NCI-H82 (cell line): ENCODE measurements at places on chromosomes 12 and 14.

DNA sequence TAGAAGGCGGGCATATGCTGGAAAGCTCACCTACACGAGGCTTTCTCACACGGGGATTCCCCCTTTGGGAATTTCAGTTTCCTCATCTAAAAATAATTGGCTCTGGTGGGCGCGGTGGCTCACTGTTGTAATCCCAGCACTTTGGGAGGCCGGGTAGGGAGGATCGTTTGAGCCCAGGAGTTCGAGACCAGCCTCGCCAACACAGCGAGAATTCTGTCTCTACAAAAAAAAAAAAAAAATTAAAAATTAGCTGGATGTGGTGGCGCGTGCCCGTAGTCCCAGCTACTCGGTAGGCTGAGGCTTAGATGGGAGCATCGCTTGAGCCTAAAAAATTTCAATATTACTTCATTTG is 400 bp upstream of the NDUFA12 start:
- DNase-seq: no peak

DNA sequence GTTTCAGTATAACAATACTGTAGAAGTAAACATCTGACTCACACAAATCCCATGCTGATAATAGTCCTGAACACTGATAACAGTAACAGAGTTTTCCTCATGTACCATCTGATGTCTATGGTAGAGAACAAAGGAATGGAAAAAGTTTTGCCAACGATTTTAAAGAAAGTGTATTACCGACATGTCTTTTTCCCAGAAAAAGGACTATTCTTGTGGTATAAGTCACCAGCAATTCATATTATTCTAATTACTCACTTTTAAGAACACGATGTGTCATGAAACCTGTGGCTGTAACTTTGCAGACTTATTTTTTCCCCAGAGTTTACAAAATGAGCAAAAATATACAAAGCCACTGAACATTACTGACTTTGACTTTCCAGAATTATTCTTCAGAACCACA is 40.1 kb upstream of the DCN start:
- no peak for DNase-seq

GRCh38 chr14:100810861-100811461 is 15.0 kb upstream of the MEG3 start:
- DNase-seq: no peak

DNA sequence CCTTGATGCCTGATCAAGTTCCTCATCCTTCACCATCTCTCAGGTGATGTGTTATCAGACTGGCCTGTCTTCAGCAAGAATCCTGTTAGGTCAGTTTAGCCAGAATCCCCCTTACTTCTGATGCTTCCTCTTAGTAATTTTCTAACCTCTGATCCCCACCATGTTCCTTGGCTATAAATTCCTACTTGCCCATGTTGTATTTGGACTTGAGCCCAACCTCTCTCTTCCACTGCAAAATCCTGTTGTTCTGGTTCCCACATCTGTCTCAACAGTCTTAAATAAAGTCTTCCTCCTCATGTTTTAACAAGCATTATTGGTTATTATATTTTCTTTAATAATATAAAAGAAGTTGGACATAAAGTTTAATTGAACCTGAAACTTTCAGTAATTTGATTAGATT is 987.8 kb upstream of the USP15 start:
- DNase-seq: no peak

GRCh38 chr14:73058922-73059673 is 764 bp downstream of the RBM25 start:
- peak; percentile 72 for DNase-seq

GRCh38 chr12:92505254-92506231 is 197.2 kb upstream of the PLEKHG7 start:
- DNase-seq: peak; percentile 39

DNA sequence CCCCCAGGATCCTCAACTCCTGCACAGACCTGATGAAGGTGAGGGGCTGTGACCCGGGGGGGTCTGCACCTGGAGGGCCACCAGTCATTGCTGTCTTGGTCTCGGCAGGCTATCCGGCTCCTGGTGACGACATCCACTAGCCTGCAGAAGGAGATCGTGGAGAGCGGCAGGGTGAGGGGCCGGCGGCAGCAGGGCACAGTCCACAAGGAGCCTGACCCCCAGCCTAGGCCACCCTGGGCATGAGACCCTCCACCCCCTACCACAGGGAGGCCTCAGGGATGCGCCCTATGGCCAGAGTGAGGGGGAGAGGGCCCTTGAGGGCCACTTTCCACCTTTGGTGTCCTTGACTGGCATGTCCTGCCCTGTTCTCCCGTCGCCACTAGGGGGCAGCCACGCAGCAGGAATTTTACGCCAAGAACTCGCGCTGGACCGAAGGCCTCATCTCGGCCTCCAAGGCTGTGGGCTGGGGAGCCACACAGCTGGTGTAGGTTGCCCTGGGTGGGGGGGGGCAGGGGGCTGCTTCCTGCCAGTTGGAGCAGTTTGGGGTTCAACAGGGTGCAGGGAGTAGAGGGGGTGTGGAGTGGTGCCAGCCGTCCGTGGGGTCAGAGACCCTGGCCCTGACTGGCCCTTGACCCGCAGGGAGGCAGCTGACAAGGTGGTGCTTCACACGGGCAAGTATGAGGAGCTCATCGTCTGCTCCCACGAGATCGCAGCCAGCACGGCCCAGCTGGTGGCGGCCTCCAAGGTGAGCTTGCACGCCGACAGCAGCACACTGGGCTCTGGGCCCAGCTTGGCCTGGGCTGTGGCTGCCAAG is 25.0 kb downstream of the HIP1R start:
- peak; percentile 88 for DNase-seq

- no peak for DNase-seq
Observed at GRCh38 chr12:58171914-58172313, 230.5 kb downstream of the ATP23 start.

DNA sequence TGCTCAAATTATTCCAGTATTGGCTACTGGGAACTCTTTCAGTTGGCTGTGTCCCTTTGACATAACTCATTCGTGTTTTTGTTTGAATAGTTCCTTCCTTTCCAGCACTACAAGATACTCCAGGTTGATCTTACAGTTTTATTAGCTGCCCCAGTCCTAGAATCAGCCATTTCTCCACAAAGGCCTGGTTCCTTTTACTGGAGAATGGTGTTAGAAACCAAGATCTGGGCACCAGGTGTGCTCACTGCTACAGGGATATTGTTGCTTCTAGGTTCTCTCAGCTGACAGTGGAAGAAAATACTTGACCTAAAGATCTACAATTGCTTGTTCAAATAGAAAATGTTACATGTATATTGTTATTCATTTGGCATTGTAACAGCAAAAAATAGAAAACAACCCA is 21.9 kb downstream of the CDK17 start:
- no peak for DNase-seq

DNA sequence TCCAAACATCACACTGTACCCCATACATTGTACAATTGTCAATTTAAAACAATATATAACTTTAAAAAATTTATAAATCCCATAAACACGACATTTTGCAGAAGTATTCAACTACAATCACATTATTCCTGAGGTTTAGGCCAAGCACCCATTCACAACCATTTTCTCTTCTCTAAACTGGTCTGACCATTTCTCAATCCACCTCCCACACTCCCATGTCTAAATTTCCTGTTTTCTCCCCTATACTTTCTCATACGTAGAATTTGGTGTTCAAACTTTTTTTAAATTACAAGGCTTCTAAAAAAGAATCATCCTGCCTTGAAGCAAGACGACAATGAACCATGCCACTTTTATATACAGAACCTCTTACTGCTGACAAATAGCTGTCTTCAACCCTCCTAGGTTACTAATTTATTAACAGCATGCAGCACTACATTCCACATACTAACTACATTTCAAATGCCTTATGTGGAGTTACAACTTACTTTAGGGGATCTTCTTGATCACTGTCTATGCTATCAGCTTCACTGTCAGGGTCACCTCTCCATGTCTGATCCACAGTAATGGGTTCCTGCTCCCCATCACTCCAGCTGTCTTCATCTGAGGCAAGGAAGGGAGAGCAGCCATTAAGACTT is 3.4 kb downstream of the KANSL2 start:
- no peak for DNase-seq

DNA sequence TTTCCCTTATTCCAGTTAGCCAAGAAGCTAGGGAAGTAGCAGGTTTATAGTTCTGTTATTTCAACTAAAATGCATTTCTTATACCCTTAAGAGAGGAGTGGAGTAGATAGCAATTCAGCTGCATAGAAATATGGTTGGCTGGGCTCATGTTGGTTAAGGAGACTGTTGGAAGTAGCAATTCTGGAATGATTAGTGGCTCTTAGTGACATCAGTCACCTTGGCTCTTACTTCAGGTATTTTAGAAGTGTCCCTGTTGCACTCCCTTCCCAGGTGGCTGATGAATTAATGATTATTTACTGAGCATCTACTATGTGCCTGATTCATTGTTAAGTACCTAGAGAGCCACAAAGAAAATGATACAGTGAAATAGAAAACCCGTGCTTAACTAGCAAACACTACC is 128.1 kb downstream of the MGST1 start:
- DNase-seq: no peak

DNA sequence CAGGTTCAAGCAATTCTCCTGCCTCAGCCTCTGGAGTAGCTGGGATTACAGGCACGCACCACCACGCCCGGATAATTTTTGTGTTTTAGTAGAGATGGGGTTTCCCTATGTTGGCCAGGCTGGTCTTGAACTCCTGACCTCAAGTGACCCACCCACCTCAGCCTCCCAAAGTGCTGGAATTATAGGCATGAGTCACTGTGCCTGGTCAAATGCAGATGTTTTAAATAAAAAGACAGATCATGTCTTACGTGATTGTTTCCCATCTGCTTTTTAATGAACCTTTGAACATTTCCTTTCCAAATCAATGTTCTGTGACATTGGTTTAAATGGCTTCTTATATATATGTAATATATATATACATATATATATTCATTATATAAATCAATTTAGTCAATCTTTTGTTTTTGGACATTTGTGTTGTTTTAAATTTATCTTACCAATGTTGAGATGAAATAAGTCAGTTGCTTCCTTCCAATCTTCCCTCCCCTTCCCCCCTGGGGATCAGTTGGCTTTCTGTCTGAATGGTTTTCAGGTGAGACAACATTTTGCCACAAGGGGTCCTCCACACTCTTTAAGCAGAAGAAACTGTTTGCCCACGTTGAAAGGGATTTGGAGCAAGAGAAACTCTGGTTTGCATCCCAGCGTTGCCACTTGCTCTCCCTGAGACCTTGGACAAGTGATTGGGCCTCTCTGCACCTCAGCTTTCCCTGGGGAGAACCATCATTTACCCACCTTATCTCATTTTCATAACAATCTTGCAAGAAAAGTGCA is 47.6 kb upstream of the RBM19 start:
- DNase-seq: peak; percentile 49

DNA sequence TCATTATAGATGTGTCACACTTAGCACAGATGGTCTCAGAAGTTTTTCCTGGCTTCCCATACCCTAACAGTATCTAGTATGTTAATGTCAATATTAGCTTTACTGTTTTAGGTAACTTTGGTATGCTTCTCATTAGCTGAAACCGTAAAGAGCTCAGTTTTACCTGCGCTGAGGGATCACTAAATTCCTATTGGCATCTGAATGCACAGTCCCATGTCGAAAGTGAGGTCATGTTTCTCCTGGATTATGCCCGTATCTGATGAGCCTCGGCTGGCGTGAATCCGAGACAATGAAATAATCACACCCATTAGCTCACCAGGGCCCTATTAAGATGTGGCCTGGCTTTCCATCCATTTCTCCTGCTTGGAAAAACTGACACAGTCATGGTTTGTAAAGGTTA is 418.2 kb downstream of the ZFP36L1 start:
- DNase-seq: no peak

DNA sequence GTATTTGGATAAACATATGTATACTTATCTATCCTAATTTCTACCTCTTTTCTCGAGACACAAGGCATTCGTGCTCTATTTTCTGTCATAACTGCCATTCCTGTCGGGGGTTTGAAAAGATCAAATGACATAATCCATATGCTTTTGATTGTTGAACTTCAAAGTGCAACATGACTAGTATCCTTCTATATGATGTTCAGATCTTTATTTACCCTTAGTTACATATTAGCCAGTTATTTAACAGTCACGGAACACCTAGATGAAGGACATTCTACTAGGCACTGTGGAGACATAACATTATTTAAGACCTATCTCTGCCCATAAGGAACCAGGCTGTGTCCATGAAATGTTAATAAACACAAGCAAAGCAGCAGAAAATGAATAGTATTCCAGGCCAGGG is 11.2 kb upstream of the GRIN2B start:
- DNase-seq: no peak

DNA sequence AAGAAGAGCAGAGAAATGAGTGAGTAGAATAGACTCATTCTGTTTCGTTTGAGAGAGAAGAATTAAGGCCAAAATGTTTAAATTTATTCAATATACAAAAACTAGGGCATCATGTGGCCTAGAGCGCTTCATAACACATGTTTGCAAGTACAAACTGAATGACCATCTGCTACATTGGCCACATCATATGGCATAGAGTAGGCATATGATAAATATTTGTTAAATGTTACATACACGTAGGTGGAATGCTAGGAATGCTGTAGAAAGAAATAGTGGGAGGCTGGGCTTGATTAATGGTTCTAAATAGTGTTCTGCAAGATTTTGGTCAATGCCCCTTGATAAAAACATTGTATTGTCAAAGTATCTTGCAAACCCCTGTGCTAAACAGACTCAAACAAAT is 10.8 kb downstream of the MGP start:
- no peak for DNase-seq

- no peak for DNase-seq
Observed at GRCh38 chr12:124796303-124796960, 67.2 kb downstream of the SCARB1 start.

DNA sequence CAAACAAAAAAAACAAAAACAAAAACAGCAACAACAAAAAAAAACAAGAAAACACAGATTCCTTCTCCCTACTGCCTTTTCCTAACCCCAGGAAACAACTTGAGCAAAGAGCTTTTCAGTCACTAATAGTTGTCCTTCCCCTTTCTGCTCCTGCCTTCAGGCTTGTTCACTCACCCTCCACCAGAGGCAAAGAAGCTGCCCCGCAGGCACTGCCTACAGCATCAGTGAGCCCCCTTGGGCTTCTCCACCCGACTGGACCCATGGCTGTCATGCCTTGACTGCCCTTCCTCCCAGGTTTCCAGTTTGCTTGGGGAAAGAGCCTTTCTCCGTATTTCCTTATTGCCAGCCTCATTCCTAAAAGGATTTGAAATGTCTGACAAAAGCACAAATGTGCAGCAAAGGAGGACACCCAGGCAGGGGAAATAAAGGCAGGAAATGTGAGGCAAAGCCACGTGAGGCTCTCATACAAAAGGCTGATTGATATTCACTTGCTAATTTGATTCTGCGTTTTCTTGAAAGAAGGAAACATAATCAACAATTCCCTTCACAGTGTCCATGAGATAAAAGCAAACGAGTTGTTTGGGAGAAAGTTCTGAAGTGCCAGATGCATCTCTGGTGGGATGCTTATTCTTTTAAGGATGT is 85.7 kb downstream of the GPATCH2L start:
- DNase-seq: no peak

GRCh38 chr12:114701104-114701414 is 17.1 kb upstream of the TBX3 start:
- no peak for DNase-seq
